ENCODE measurements at places on chromosomes 6 and 20. TPM values are rescaled to one million over a fixed set of nuclear protein-coding genes. Genes with fewer than 3 reads are reported as not detected.

GRCh38 chr6:82205930-82206392, 41.6 kb downstream of the IBTK start:
- DNase-seq: no peak

DNA sequence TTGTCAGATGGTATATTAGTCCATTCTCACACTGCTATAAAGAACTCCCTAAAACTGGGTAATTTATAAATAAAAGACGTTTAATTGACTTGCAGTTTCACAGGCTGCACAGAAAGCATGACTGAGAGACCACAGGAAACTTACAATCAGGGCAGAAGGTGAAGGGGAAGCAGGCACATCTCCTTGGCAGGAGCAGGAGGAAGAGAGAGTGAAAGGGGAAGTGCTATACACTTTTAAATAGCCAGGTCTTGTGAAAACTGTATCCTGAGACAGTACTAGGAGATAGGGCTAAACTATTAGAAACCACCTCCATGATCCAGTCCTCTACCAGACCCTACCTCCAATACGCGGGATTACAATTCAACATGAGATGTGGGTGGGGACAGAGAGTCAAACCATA, 193.9 kb upstream of the KCNG1 start:
- DNase-seq: no peak

DNA sequence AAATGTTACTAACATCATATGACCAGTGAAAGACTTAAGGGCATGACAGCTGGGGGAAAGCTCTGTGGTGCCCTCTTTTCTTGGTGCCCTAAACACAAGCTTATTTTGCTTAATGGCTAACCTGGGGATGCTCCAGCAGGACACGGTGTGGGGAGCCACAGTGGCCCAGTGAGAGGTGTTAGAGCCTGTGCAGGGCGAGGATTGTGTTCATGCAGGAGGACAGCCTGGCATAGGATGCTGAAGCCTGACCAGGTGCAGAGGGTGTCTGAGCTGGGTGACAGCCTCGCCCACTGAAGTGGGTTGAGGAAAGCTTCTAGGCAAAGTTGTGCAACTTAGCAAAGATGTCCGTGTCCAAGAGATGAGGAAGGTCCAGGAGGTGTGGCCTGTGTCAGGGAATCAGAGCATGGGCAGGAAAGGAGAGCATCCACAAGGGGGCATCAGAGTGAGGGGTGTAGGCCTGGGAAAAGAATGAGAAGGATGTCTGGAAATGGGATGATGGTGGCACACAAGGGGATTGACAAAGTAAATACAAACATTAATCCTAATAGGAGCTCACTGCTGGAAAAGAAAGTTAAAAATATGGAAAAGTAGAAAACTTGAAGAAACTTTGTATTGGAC, 33.9 kb downstream of the SLC17A4 start:
- no peak for DNase-seq

- DNase-seq: no peak
Observed at GRCh38 chr20:20014659-20015058, 2.5 kb upstream of the NAA20 start.

DNA sequence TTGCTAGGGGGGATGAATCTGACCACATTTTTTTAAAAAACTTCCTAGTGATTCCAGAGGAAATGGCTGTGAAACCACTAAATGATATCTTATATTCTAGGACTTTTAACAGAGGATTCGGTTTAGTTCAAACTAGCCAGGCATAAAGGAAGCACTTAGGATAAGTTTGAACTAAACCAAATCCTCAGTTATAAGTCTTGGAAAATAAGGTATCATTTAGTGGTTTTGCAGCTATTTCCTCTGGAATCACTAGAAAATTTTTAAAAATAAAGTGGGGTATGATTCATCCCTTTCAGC, 327.9 kb upstream of the QKI start:
- no peak for DNase-seq

DNA sequence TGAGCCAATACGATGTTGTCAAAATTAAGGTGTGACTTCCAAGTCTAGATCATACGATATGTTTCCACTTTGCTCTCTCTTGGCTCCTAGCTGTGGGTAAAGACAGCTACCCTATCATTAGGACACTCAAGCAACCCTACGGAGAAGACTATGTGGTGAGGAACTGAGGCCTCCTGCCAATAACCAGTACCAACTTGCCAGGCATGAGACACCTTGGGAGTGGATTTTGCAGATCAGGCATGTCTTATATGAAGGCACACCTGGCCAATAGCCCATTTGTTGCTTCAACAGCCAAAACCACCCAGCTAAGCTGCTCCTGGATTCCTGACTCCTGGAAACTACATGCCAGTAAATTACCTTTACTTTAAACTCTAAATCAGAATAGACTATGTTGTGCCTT, 863.4 kb downstream of the DHX35 start:
- no peak for DNase-seq

GRCh38 chr6:166490671-166491500, 95.6 kb downstream of the RAMACL start:
- peak; percentile 60 for DNase-seq

DNA sequence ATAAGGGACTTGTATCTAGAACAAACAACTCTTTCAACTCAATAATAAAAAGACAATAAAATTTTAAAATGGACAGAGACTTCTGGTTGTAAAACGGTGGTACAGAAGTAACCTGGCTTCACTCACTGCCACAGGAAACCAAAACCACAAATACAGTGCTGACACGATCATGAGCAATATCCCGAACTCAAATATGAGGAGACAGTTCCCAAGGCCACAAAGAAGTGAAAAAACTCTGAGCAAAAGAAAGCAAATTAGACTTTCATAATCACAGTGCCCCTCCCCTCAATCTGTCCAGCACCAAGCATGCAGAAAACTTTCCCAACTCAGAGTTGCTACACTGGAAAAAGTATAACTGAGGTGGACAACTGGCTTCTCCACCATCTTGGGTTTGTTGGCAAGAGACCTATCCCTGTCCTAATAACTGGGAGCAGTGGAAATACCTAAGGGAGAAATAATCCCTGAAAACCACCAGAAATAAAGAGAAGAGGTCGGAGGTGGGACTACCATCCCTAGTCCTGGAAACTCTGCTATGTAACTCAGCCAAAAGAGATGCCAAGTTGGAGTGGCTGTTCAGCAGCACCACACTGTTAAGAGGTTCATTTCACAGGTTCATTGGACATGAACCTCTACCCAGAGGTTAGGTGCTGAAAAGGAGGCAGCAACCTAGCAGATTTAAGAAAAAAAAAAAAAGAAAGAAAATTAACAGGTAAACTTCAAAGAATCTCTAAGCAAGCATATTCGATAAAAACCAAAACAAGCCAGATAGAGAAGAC, 55.5 kb downstream of the REV3L start:
- no peak for DNase-seq

- no peak for DNase-seq
Observed at GRCh38 chr6:144471986-144472385, 186.9 kb downstream of the UTRN start.

GRCh38 chr20:20139403-20139802, 87.1 kb downstream of the CFAP61 start:
- no peak for DNase-seq

- no peak for DNase-seq
Observed at GRCh38 chr6:89357390-89357789, 4.9 kb upstream of the UBE2J1 start.

DNA sequence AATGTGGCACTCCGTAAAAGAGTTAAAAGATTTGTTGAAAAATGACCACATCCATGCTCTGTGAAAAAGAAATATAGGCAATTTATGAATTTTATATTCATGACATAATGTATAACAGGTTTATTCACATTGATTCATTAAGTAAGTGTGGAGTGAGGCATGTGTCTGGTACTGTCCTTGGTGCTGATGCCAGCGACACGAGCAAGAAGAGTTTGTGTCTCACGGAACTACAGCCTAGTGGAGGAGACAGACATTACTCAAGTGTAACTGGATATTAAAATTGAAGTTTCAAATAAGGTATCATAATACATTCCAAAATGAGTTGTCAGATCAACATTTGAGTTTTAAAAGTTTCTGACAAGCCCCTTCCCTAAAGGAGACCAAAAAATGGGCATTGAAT, 158.2 kb upstream of the PRND start:
- DNase-seq: no peak

GRCh38 chr20:62190639-62191411, 8.0 kb downstream of the MTG2 start:
- no peak for DNase-seq

DNA sequence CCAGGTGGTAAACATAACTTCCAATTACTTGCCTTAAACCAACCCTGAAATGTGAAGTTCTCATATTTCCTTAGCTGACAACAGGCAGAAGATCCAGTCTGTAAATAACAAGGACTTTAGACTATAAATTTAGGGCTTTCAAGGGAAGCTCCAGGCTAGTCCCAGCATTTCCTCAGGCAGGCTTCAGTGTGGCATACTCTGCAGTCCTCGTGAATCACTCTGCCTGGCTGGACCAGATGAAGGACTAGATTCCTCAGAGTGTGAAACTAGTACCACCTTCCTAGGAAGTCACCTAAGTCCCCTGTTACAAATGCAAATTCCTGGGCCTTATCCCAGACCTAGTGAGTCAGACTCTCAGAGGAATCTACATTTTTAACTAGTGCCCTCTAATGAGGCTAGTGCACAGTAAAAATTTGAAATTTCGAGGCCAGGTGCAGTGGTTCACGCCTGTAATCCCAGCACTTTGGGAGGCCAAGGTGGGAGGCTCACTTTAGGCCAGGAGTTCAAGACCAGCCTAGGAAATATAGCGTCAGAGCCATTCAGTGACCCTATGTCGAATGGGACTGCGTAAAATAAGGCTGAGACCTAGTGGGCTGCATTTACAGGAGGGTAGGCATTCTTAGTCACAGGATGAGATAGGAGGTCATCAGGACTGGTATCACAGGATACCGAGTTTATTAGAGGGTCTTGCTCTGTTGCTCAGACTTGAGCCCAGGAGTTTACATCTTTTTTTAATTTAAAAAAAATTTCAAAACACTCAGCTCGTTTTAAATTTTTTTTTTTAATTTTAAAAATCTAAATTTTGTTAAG, 279.6 kb upstream of the JARID2 start:
- DNase-seq: no peak

- no peak for DNase-seq
Observed at GRCh38 chr20:38726804-38727606, 2.7 kb downstream of the SLC32A1 start.

DNA sequence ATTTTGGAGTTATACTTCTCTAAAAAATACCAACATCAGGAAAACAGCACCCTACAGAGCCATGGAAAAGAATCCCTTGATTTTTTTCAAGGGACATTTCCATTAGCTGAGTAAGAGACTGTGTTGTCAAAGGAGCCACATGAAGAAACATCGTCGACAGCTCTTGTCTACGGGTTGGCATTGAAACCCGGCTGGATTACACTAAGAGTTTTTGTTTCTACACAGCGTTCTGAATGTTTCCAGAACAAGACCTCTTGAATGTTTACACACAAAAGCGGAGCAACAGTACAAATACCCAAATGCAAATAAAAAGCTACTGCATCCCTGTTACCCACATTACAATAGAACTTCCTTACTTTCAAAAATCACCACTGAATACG, 2.4 kb upstream of the MYLK4 start:
- DNase-seq: no peak

GRCh38 chr6:110693296-110693695, 122.0 kb downstream of the CDK19 start:
- DNase-seq: no peak

DNA sequence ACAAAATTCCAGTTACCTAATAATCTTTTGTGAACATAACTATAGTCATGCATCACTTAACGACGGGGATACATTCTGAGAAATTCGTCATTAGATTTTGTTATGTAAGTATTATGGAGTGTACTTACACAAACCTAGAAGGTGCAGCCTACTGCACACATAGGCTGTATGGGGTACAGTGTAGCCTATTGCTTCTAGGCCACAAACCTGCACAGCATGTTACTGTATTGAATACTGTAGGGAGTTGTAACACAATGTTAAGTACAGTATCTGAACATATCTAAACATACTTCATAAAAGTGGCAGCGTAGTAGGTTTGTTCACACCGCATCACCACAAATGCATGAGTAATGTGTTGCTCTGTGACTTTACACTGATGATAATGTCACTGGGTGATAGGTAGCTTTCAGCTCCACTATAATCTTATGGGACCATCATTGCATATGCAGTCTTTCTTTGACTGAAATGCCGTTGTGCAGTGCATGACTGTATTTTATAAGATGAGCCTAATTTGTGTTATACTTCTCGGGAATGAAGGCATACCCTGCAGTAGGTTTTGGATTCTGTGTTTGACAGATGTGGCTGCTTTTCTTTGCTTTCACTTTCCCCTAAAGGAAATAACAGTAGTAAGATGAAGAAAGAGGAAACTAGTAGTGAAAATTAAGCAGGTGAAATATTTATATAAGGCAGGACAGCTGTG, 365.6 kb downstream of the FARS2 start:
- no peak for DNase-seq

DNA sequence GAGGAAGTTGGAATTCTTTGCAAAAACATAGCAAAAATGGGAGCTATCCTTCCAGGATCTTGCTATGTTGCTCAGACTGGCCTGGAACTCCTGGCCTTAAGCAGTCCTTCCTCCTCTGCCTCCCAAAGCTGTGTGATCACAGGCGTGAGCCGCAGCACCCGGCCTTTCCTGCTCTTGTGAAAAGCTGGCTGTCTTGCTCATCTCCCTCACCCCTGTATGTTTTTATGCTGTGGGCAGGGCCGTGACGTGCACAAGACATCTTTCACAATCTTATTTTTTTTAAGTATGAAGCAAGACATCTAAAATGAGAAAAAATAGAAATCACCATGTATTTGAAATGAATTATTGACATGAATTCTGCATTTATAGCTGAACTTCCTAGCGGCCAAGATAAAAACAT, 110.4 kb downstream of the SAMD5 start:
- DNase-seq: no peak

DNA sequence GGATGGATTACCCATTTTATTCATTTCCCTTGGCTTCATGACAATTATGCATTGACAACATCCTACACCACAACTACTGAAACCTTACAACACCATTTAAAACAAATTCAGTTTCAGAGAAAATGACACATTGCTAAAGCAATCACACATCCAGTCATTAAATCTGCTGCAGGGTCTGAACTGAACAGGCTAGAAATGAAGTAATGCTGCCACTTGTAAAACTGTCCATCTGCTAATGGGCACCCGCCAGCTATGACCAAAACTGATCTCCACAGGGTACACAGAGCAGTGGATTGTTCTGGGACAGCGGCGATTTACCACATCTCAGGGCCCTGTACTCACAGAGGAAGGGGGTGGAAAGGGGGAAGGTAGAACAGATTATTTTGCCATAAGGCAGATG, 172.9 kb upstream of the FBXL4 start:
- DNase-seq: no peak

DNA sequence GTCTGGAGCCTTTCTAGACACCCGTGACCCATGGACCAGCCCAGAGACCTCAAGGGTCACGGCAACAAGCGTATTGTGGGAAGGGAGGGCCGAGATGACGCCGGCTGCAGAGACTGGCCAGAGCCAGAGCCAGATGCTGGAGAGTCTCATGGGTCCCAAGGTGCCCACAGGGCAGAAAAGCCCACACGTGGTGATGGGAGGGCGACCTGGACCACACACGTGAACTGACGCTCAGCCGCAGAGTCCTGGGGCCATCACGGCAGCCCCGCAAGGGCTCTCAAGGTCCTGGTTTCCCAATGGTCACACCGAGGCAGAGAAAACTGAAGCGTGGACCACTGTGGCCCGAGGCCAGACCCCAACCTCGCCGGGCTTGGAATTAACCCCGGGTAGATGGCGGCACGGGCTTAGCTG, 92.6 kb downstream of the YTHDF1 start:
- no peak for DNase-seq

Gene MATN4
- total RNA-seq: not detected

Gene IL17F
- total RNA-seq: not detected

Gene ZHX3
- 49.3 TPM for total RNA-seq

Gene BHLHE23
- not detected for total RNA-seq

Data from ureter (tissue), 1 donor.